ENCODE measurements at places on chromosomes 13 and 19.

GRCh38 chr13:23618341-23618740 is 48.1 kb downstream of the TNFRSF19 start:
- no peaks in the 10 kb centered on the region for H3K27me3 ChIP-seq
- DNase-seq: no peak
- no peak overlapping the region for H3K27ac ChIP-seq
- H3K4me1 ChIP-seq: no peaks in the 10 kb centered on the region
- H3K36me3 ChIP-seq: no peaks in the 10 kb centered on the region
- no peak overlapping the region for H3K4me3 ChIP-seq

DNA sequence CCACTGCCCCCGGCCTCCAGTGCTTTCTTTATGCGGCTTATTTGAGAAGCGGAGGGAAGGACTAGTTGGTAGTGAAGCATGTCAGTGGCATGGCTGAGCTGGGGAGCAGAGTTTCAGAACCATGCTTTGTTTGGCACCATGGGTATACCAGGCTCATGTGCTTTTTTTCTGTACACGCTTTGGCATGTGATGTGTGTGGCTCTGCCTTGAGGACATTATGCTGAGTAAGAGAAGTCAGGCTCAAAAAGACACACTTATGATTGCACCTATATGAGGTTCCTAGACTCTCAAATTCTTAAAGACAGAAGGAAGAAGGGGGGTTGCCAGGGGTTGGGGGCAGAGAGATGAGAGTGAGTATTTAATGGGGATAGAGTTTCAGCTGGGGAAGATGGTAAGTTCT is 21.3 kb downstream of the GATAD2A start:
- peaks cover 25% of the 10 kb centered on the region for H3K4me1 ChIP-seq
- H3K27ac ChIP-seq: no peak overlapping the region
- no peak for DNase-seq
- no peaks in the 10 kb centered on the region for H3K36me3 ChIP-seq
- H3K4me3 ChIP-seq: no peak overlapping the region

GRCh38 chr13:45040622-45041021 is 51.3 kb downstream of the GPALPP1 start:
- H3K27me3 ChIP-seq: no peaks in the 10 kb centered on the region
- no peak overlapping the region for H3K27ac ChIP-seq
- no peaks in the 10 kb centered on the region for H3K4me1 ChIP-seq
- peaks cover 4% of the 10 kb centered on the region for H3K36me3 ChIP-seq
- no peak overlapping the region for H3K4me3 ChIP-seq
- DNase-seq: no peak

DNA sequence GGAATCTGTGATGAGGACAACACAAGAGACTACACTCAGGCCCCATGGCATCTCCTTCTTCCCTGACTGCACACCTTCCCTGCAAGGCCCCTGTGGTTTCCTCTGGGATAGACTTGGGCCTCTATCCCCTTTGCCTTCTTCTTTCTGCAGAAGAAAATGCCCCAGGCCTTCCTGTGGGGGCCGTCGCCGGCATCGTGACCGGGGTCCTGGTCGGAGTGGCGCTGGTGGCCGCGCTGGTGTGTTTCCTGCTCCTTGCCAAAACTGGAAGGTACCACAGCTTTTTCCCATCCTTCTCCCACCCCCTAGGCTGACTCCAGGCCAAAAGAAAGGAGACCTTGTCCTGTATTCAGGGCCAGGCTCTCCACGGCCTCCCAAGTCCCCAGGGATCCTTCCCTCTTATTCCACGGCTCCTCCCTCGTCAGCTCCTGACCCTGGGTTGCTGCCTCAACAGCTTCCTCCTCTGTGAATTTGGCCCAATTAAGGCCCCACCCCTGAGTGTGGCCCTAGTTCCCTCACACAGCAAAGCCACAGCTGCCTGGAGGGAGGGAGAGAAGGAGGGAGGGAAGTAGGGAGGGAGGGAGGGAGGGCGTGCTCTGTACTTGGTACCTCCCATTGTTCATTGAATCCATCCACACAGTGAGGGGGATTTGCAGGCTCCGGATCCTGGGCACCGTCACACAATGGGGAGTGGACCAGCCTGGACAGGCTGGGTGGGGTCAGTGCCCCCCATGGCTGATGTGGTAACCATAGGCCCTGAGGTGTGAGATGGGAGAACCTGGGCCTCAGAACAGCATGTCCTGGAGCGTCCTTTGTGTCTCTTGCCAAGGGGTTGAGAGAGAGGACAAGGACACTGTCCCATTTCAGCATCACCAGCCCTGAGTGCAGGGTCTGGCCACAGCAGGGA is 12.5 kb downstream of the CEACAM3 start:
- no peak overlapping the region for H3K27ac ChIP-seq
- DNase-seq: no peak
- H3K4me3 ChIP-seq: peak overlapping the region; percentile 41

- peaks cover 3% of the 10 kb centered on the region for H3K27me3 ChIP-seq
- H3K36me3 ChIP-seq: no peaks in the 10 kb centered on the region
- no peak for DNase-seq
- H3K4me3 ChIP-seq: no peak overlapping the region
- no peak overlapping the region for H3K27ac ChIP-seq
Measured at GRCh38 chr13:98658131-98658530, 81.2 kb upstream of the STK24 start.

GRCh38 chr19:42003506-42004294 is 9.7 kb upstream of the ATP1A3 start:
- DNase-seq: no peak
- no peak overlapping the region for H3K4me3 ChIP-seq
- no peak overlapping the region for H3K27ac ChIP-seq

DNA sequence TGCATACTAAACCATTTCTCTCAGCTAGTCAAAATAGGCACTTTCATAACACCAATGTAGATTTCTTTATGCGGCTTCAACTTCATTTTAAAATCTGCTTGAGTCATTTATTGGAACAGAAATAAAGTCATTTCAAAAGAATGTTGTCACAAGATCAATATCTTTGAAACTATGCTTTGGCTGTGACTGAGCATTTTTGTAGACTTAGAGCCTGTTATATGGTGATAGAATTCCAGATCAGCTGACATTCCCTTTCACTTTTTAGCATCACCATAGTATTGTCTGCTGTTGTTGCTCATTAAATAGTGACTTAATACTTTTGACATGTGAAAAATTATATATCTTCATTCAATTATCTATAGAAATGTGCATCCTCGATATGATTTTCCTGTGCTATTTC is 279.2 kb upstream of the PRR20A start:
- H3K36me3 ChIP-seq: no peaks in the 10 kb centered on the region
- no peak overlapping the region for H3K4me3 ChIP-seq
- DNase-seq: no peak
- H3K27ac ChIP-seq: no peak overlapping the region
- H3K4me1 ChIP-seq: no peaks in the 10 kb centered on the region

DNA sequence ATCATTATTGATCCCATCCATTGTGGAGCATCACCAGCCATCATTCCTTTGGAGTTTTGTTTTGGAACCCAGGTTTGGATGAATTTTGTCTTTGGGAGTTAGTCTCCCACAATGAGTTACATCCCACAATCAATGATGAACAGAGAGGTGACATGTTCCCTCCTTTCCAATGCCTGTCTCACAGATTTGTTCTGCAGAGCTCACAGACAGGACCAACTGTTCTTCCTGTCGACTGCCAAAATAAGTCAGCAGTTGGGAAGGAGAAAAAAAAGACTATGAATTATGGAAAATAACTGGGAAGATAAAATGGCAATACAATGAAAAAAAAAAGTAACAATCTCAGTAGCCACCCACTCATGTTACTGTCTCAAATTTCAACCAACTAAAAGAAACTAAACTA is 489.1 kb downstream of the MYO16 start:
- no peaks in the 10 kb centered on the region for H3K4me1 ChIP-seq
- no peak overlapping the region for H3K27ac ChIP-seq
- H3K4me3 ChIP-seq: no peak overlapping the region
- no peaks in the 10 kb centered on the region for H3K27me3 ChIP-seq
- no peaks in the 10 kb centered on the region for H3K36me3 ChIP-seq

- H3K4me1 ChIP-seq: peaks cover 39% of the 10 kb centered on the region
- no peak overlapping the region for H3K4me3 ChIP-seq
- DNase-seq: peak; percentile 35
Measured at GRCh38 chr13:42984691-42985090, 7.3 kb downstream of the EPSTI1 start.

GRCh38 chr13:50466456-50466855 is 377.0 kb downstream of the DLEU7 start:
- no peaks in the 10 kb centered on the region for H3K4me1 ChIP-seq
- no peaks in the 10 kb centered on the region for H3K27me3 ChIP-seq
- no peaks in the 10 kb centered on the region for H3K36me3 ChIP-seq
- DNase-seq: no peak
- no peak overlapping the region for H3K4me3 ChIP-seq

DNA sequence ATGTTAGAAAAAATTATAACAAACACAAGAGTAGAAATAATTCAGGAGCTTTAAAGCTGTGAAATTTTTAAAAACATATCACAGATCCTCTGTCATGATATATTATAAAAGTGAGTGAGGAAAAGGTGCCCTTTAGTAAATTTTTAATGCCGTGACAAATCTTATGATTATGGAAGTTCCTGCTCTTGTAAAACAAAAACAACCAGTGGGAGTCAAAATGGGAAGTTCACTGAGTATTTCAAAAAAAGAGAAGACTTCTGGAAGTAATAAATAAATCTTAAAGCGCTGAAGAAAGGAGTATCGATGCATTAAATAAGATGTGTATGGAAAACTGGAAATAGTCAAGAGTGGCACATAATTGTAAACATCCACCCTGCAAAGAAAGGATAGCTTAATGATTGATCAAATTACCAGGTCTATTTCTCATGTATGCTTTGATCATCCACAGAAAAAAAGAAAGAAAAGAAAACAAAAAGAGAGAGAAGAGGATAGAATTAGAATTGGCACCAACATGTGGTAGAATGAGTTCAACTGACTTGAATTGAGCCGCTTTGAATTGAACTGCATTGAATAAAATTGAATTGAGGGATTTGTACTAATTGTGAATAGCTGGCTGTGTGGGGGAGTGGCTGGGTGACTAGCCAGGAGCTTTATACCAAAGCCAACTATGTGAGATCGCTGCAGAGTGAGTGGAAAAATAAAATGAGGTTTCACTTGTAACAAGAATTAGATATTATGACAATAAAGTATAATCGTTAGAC is 647.6 kb upstream of the SPRY2 start:
- no peak overlapping the region for H3K4me3 ChIP-seq
- no peaks in the 10 kb centered on the region for H3K27me3 ChIP-seq
- H3K27ac ChIP-seq: no peak overlapping the region
- no peaks in the 10 kb centered on the region for H3K4me1 ChIP-seq

- no peaks in the 10 kb centered on the region for H3K27me3 ChIP-seq
- no peak overlapping the region for H3K4me3 ChIP-seq
- DNase-seq: no peak
- H3K27ac ChIP-seq: no peak overlapping the region
- no peaks in the 10 kb centered on the region for H3K36me3 ChIP-seq
Measured at GRCh38 chr13:21719463-21719862, 48.6 kb downstream of the FGF9 start.

DNA sequence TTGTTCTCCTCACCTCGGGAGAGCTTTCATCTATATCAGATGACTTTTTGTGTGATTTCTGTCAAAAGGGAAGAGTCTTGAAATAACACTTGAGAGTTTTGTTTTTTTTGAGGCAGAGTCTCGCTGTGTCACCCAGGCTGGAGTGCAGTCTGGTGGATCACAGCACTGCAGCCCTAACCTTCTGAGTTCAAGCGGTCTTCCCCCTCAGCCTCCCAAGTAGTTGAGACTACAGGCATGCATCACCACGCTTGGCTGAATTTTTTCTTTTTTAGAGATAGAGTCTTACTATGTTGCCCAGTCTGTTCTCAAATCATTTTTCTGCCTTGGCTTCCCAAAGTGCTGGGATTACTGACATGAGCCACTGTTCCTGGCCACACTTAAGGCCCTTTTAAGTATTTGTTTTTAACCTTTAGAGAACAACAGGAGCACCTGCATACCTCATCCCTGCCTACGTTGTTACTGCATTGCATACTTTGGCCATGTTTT is 11.4 kb downstream of the NDFIP2 start:
- H3K4me1 ChIP-seq: no peaks in the 10 kb centered on the region
- H3K4me3 ChIP-seq: no peak overlapping the region
- H3K36me3 ChIP-seq: no peaks in the 10 kb centered on the region
- no peak overlapping the region for H3K27ac ChIP-seq
- no peak for DNase-seq

DNA sequence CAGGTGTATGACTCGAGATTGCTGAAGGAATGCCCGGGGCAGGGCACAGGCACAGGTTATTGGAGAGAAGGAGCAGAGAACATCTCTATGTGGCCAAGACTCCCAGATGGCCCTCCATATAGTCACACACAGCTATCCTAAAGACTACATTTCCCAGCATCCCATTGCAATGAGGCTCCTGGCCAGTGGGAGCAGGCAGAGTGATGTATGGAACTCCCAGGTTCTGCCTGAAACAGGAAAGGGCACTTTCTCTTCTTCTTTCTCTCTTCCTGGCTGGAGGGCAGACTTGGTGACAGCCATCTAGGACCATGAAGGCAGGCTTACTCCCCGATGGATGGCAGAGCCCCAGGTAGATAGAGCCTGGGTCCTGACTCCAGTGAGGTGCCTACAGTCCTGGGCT is 13.5 kb downstream of the PPP1R13L start:
- no peaks in the 10 kb centered on the region for H3K4me1 ChIP-seq
- no peak overlapping the region for H3K27ac ChIP-seq
- H3K36me3 ChIP-seq: no peaks in the 10 kb centered on the region

- H3K4me1 ChIP-seq: no peaks in the 10 kb centered on the region
- DNase-seq: no peak
- no peak overlapping the region for H3K27ac ChIP-seq
- peaks cover 4% of the 10 kb centered on the region for H3K36me3 ChIP-seq
- H3K4me3 ChIP-seq: no peak overlapping the region
Measured at GRCh38 chr19:517721-518597, 10.7 kb downstream of the TPGS1 start.

GRCh38 chr13:106867249-106867648 is 299.3 kb upstream of the ARGLU1 start:
- H3K4me1 ChIP-seq: no peaks in the 10 kb centered on the region
- no peak overlapping the region for H3K4me3 ChIP-seq
- DNase-seq: no peak
- no peaks in the 10 kb centered on the region for H3K36me3 ChIP-seq

DNA sequence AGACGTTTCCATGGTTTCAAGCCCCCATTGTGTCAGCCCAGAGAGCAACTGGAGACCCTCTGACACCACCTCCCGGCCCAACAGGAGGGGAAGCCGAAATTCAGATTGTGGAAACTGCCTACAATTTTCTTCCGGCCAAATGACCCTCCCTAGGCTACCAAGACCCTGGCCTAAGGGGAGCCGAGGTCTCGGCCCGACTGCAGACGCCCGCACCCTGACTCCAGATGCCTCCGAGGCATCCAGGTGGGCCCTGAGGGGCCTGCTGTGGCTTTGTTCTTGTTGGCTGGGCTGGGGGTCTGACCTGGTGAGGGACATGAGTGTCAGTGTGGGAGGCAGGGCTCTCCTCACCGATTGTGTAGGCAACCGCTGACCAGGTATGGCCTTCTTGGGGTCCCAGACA is 9.6 kb downstream of the MEX3D start:
- no peaks in the 10 kb centered on the region for H3K4me1 ChIP-seq
- H3K27me3 ChIP-seq: no peaks in the 10 kb centered on the region
- H3K4me3 ChIP-seq: no peak overlapping the region
- DNase-seq: no peak

GRCh38 chr19:45218911-45219743 is 26.1 kb downstream of the EXOC3L2 start:
- H3K27me3 ChIP-seq: no peaks in the 10 kb centered on the region
- no peak overlapping the region for H3K4me3 ChIP-seq
- no peaks in the 10 kb centered on the region for H3K36me3 ChIP-seq
- DNase-seq: no peak

GRCh38 chr13:20667857-20668437 is 35.6 kb upstream of the IL17D start:
- H3K36me3 ChIP-seq: peaks cover 2% of the 10 kb centered on the region
- H3K4me3 ChIP-seq: no peak overlapping the region
- H3K4me1 ChIP-seq: no peaks in the 10 kb centered on the region
- no peak overlapping the region for H3K27ac ChIP-seq
- no peak for DNase-seq

Measured in B cell (primary cell).